BJ (cell line): ENCODE measurements at places on chromosomes 3 and 15.

DNA sequence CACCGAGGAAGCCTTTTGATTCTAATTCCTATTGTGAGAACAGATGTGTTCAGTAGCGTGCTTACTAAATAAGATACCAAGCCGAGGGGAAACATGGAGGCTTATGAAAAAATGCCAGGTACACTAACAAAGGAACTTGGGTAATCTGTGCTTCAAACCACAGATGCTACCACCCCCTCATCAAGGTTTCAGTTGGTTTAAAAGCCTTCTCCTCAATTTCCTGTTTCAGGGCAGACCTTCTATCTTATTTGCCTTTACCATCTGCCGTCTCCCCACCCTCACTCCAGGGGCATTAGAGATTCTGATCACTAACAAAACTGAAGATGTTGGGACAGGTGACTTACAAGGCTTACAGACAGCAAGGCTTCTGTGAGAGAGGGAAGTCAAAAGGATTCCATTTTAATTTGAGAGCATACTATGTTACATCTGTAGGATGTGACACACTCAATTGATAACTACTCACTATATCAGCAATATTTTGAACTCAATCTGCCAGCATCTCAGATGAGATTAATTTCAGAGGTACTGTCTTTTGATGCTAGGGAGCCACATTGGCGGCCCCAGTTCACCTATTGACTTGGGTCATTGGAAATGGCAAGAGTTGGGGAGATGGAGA is 60.6 kb upstream of the PLCL2 start:
- no peak for DNase-seq

DNA sequence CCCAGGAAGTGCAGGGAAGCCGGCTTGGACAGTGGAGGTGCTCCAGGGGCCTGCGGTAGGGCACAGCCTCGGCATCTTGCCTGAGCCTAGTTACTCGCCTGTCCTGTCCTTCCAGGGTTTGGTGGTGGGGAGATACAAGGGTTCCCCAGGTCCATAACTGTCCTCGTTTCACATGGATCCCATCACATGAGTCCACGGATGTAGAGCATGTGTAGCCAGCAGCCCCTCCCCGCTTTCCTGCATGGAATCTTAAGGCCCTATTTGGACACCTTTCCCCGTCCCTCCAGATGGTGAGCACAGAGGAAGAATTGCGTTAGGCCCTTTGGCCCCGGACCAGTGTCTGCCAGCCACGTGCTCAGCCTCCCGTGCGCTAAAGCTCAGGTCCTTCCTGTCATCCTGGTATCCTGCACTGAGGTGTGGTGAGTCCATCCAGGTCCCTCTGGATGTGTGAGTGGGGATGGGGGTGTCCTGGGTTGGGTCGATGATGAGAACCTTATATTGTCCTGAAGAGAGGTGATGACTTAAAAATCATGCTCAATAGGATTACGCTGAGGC is 230.4 kb downstream of the SNRPN start:
- no peak for DNase-seq

GRCh38 chr3:125331243-125331642 is 43.9 kb downstream of the ZNF148 start:
- no peak for DNase-seq

GRCh38 chr15:98683831-98684230 is 35.5 kb downstream of the IGF1R start:
- no peak for DNase-seq

GRCh38 chr15:101129851-101130380 is 121.9 kb downstream of the CHSY1 start:
- no peak for DNase-seq

DNA sequence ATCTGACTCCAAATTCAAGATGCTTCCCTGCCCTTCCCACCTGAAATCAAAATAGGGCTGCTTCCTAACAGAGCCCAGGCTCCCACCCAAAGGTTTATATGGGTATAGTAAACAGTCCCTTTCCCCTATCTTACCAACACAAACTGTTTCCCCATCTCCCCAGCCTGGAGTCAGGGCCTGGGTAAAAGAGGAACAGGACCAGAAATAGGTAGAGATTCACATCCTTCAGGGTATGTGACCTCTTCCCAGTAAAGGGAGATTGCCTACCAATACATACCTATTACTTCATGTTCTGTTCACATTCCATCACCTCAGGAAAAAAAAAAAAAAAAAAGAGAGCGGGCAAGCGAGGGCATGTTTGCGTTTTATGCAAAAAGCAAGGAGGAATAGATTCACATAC is 9.7 kb upstream of the SHF start:
- DNase-seq: no peak
